ENCODE measurements at places on chromosomes 5 and 9.
A peak's percentile ranks its signal among the peaks of the same experiment; 100 is the strongest.

- H3K27me3 ChIP-seq, result no peaks in the 10 kb centered on the region
- H3K4me3 ChIP-seq, result no peak overlapping the region
- DNase-seq, result no peak
Observed at GRCh38 chr9:69081261-69081660, 45.7 kb downstream of the FXN start.

DNA sequence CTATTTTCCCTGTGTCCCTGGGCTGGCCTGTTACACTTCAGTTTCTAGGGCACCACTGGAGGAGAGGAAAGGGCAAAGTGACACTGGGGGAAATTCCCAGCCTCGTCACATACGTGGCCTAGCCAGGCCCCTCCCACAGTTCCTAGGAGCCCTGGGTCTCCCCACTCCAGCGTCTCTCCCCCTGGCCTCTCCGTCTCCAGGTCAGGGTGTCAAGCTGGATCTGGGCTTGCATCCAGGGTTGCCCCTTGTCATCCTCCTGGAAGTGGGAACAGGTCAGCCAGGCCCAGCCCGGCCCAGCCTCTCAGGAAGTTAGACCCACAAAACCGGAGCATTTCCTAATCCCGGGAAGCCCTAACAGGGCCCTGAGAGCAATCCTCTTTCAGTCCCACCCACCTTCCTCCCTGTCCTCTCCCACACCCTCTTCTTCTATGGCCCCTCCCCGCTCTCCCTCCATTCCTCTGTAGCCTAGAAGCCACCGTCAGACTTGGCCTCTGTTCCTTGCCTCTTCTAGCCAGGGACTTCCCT is 4.7 kb upstream of the TNIP1 start:
- peak overlapping the region; percentile 78 for H3K27ac ChIP-seq
- H3K4me1 ChIP-seq, result peaks cover 20% of the 10 kb centered on the region
- DNase-seq, result no peak
- no peak overlapping the region for H3K4me3 ChIP-seq

DNA sequence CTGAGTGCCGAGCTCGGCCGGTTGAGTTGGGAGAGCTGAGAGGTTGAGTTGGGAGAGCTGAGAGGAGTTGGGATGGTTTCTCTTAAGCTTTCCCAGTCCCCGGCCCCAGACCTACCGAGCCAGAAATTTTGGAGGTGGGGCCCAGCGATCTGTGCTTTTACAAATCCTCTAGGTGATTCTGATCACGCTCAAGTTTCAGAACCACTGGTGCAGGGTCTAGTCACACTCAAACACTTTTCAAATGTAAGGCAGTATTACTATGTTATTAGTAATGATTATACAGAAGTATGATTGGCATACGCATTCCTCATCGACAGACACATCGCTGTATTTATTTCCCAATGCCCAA is 256 bp upstream of the CLINT1 start:
- no peak for DNase-seq
- peak overlapping the region; percentile 87 for H3K27ac ChIP-seq
- H3K36me3 ChIP-seq, result no peaks in the 10 kb centered on the region
- peaks cover 56% of the 10 kb centered on the region for H3K4me1 ChIP-seq

DNA sequence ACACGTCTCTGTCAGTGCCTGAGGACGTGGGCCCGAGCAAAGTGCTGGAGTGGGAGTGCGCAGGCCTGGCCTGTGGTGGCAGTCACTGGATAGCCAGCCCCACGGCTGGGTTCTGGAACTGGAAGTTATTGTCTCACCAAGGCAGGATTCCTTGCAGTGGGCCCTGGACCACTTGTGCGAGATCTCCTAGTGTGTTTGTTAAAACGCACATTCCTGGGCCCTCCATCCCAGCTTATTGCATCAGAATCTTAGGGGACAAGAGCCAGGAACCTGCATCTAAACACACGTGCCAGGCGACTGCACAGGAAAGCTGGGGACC is 26.9 kb downstream of the PTPA start:
- H3K4me1 ChIP-seq, result peaks cover 15% of the 10 kb centered on the region
- no peak overlapping the region for H3K4me3 ChIP-seq
- DNase-seq, result no peak
- no peaks in the 10 kb centered on the region for H3K27me3 ChIP-seq

GRCh38 chr5:61055434-61056006 is 106.7 kb downstream of the SMIM15 start:
- H3K27ac ChIP-seq, result no peak overlapping the region
- no peaks in the 10 kb centered on the region for H3K36me3 ChIP-seq
- no peaks in the 10 kb centered on the region for H3K27me3 ChIP-seq

GRCh38 chr9:131701789-131702337 is 38.0 kb downstream of the RAPGEF1 start:
- H3K27me3 ChIP-seq, result no peaks in the 10 kb centered on the region
- no peaks in the 10 kb centered on the region for H3K36me3 ChIP-seq
- H3K4me1 ChIP-seq, result peaks cover 50% of the 10 kb centered on the region
- H3K27ac ChIP-seq, result no peak overlapping the region
- no peak overlapping the region for H3K4me3 ChIP-seq

- H3K27ac ChIP-seq, result no peak overlapping the region
- DNase-seq, result no peak
- no peaks in the 10 kb centered on the region for H3K4me1 ChIP-seq
Observed at GRCh38 chr5:138011991-138012390, 20.9 kb downstream of the FAM13B start.

DNA sequence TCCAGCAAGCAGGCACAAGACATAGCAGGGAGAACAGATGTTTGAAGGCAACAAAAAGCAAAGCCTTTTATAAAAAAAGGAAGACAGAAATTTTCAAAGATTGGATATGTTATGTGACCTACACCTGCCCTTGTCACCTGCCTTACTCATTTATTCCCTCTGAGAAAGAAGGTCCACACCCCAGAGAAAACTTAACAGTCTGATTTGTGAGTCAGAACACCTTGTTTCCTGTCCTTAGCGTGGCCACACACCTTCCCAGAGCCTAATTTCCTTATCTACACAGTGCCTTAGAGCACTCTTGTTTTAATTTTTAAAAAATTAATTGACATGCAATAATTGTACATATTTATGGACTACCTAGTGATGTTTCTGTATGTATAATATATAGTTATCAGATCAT is 419.0 kb upstream of the DAB2 start:
- no peaks in the 10 kb centered on the region for H3K27me3 ChIP-seq
- no peak overlapping the region for H3K4me3 ChIP-seq
- no peak overlapping the region for H3K27ac ChIP-seq

GRCh38 chr9:15837079-15837679 is 284.3 kb downstream of the CCDC171 start:
- H3K36me3 ChIP-seq, result no peaks in the 10 kb centered on the region
- H3K27me3 ChIP-seq, result no peaks in the 10 kb centered on the region
- DNase-seq, result no peak
- H3K4me1 ChIP-seq, result no peaks in the 10 kb centered on the region
- no peak overlapping the region for H3K27ac ChIP-seq

GRCh38 chr5:4941957-4942830 is 197.9 kb upstream of the ADAMTS16 start:
- DNase-seq, result peak; percentile 51
- no peaks in the 10 kb centered on the region for H3K4me1 ChIP-seq
- no peak overlapping the region for H3K27ac ChIP-seq

- peaks cover 4% of the 10 kb centered on the region for H3K4me1 ChIP-seq
- peak overlapping the region; percentile 82 for H3K27ac ChIP-seq
- peak; percentile 70 for DNase-seq
Observed at GRCh38 chr9:121598965-121599871, 52.2 kb upstream of the DAB2IP start.

- no peaks in the 10 kb centered on the region for H3K4me1 ChIP-seq
- no peaks in the 10 kb centered on the region for H3K36me3 ChIP-seq
- no peak overlapping the region for H3K4me3 ChIP-seq
- no peak overlapping the region for H3K27ac ChIP-seq
Observed at GRCh38 chr5:15249152-15249551, 250.8 kb upstream of the FBXL7 start.

DNA sequence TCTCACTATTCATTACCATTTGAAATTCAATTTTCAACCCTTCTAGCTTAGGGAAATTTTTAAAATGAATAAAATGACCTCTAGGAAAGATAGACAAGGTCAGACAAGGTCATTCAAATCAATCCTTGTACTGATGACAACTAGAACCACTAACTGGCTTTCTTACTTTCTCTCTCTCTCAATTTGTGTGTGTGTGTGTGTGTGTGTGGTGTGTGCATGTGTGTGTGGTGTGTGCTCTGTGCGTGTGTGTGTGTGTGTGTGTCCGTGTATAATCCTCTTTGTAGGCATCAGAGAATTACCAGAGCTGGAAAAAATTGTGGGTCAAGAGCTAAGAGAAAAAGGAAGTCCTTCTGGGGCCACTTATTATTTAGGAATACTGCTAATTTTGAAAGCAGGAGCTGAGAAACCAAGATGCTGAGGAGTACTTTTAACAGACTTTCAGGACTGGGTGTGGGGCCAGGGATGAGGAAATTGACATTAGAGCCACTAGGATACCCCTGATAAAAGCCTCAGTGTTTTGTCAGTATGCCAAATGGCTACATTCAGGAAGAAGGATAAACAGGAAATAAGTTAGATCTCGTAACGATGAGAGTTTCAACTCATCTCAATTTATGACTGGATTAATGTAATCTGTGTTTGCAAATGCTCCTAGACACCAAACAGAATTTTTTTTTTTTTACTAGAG is 723.3 kb downstream of the CETN3 start:
- H3K36me3 ChIP-seq, result no peaks in the 10 kb centered on the region
- no peaks in the 10 kb centered on the region for H3K27me3 ChIP-seq
- DNase-seq, result no peak
- no peaks in the 10 kb centered on the region for H3K4me1 ChIP-seq
- no peak overlapping the region for H3K27ac ChIP-seq

DNA sequence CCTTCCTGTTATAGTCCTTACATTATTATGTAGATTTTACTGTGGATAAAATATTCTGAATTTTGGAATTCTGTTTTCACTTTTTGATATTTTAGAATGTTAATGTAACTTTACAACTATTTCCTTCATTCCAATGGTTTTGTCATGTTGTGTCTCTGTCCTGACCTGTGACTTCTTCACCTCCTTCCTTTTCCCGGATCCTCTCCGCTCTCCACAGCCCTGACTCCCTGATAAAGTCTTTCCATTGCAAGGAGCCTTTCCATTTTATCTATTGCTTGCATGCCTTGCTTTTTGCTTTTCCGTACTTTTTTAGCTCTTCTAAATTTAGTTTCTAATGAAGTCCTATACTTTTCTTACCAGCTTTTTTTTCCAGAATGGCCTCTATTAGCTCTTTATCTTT is 117.6 kb upstream of the ARRDC3 start:
- H3K4me1 ChIP-seq, result no peaks in the 10 kb centered on the region
- no peaks in the 10 kb centered on the region for H3K36me3 ChIP-seq
- no peak for DNase-seq
- H3K27ac ChIP-seq, result no peak overlapping the region
- H3K27me3 ChIP-seq, result no peaks in the 10 kb centered on the region
- no peak overlapping the region for H3K4me3 ChIP-seq

GRCh38 chr5:175690586-175690985 is 32.7 kb downstream of the HRH2 start:
- H3K4me1 ChIP-seq, result peaks cover 4% of the 10 kb centered on the region
- no peak for DNase-seq
- no peak overlapping the region for H3K4me3 ChIP-seq
- no peaks in the 10 kb centered on the region for H3K36me3 ChIP-seq
- H3K27ac ChIP-seq, result no peak overlapping the region

Measured in liver (tissue), 10 donors.